ENCODE measurements at places on chromosomes 1 and 21.
A peak's percentile ranks its signal among the peaks of the same experiment; 100 is the strongest.

GRCh38 chr1:211627259-211627658 lies 48.2 kb downstream of the NEK2 start:
- DNase-seq: no peak

DNA sequence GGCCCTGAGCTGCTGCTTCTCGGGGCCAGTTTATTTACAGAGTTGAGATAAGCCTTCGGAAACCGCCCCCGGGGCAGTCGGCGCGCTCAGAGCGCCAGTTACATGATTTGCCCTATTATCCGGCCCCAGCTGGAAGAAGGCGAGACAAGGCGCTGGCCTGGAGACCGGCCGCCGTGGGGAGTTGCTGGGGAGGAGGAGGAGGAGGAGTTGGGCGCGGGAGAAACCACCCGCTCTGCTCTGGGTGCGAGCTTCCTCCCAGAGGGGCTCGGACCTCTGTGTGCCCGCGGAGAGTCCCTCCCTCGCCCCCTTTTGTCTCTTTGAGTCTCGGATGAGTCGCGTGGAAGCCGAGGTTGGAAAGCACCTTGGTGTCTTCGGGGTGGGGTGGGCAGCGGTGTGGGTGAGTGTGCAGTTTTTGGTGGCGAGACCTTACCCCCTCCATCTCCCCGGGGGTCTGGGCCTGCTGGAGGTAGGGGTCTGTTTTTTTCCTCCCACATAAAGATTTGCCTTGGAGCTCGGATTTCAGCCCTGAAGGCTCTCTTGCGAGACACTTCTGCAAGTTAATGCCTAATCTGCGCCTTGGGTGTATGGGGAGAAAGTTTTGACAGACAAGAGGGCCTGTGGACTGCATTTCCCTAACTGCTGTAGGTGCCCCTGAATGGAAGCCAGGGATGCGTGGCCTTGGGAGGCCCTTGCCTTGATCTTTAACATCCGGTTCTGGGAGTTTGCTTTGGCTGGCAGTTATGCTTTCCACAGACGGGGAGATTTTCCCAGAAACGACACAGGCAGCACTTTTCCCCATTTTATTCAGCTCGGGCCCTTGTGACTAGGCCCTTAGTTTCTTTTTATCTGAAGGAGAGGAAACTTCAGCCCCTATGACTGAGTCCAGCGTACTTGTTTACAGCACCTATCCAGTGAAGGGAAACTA lies 80.0 kb downstream of the NDUFS5 start:
- peak; percentile 49 for DNase-seq

DNA sequence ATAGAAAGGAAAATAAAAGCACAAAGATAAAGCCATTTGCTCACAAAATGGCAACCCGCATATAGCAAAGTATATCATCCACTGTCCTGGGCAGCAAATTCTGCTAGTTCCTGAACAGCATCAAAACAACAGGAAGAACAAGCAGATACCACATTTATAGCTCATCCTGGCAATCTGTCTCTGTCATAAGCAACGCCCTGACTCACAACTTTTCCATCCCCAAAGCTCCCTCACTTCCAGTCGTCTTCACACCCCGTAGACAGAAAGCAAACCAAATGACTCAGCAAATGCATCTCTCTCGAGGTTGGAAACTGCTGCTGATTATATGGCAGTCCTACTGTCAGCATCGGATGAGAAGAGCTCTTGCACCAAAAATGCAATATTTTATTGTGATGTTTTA lies 65.8 kb downstream of the AK5 start:
- DNase-seq: peak; percentile 96

- DNase-seq: peak; percentile 24
These were observed 120.8 kb upstream of the RRP15 start for GRCh38 chr1:218164111-218164929.

GRCh38 chr1:88917321-88918025 lies 26.1 kb upstream of the GTF2B start:
- no peak for DNase-seq

GRCh38 chr1:115118611-115119010 lies 29.3 kb upstream of the TSPAN2 start:
- DNase-seq: peak; percentile 78

- peak; percentile 45 for DNase-seq
These were observed 26.4 kb downstream of the HHIPL2 start for GRCh38 chr1:222521299-222522104.

DNA sequence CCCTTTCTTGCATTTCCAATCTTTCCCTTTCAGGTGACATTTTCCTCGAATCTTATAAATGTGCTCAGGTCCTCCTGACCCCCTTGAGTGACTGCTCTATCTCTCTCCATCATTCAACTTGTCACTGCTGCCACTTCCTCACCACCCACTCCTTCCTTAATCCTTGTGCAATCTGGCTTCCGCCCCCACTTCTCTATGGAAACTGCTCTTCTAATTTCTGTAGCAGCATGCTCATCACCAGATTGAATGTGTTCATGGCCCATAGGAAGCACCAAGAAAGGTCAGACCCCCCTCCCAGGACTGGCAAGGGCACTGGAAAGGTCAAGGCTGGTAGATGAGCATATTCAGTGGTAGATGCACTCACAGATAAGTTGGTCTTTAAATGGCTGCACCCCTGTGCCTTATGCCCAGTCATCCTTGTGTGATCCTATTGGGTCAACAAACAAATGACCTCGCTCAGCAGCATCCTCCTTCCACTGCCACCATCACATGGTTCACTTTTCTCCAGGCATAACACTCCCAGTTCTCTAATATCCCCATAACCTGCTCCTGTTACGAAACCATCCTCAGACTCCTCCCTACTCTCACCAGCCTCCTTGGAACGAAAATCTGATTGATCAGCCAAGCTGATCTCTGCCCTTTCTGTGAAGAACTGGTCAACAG lies 288.5 kb upstream of the POU3F1 start:
- DNase-seq: no peak

GRCh38 chr1:219478811-219479210 lies 134.1 kb downstream of the ZC3H11B start:
- DNase-seq: no peak

DNA sequence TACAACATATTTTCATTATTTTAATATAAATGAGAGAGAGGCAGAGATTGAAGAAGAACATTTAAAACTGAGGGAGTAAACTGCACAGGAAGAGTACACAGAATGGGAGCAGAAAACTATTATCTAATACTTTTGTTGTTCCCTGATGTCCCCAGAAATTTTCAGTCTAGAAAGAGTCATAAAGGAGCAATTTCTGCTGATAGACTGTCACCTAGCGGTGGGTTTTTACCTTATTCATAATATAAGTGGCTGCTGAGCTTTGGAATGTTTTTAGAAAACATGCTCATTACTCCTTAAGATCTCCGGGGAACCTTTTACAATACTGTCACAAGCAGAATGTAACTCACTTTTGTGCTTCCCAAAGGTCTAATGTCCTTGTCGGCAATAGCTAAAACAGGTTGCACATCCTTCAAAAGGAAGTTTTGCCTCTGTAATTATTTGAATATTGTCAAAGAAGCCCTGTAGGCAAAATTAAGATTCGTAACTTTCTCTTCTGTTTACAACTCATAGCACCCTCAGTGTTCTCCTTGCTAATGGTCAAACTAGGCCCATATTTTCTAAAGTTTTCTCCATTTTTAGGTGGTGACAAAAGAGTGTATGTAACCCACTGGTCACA lies 4.9 kb upstream of the NPL start:
- DNase-seq: peak; percentile 46

DNA sequence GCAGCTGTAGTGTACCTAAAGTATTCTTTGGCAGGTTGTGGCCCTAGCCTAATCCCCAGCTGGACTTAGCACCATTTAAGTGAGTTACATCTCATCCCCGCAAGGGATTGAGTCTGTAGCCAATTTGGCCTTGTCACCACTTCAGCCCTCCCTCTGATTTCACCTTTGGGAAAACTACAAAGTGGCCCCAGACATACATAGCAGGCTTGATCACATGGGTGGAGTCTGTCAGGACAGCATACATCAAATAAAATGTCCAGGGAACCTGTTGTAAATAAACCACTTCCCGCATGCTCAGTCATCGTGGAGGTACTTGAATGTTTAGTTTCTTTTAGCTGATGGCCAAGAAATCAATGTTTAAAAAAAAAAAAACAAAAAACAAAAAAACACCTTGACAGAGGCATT lies 142.5 kb downstream of the DHRS3 start:
- no peak for DNase-seq

- DNase-seq: peak; percentile 63
These were observed 981 bp upstream of the KIAA1614 start for GRCh38 chr1:180911640-180912191.

- DNase-seq: peak; percentile 92
These were observed 23.1 kb upstream of the UMODL1 start for GRCh38 chr21:42047821-42048613.

DNA sequence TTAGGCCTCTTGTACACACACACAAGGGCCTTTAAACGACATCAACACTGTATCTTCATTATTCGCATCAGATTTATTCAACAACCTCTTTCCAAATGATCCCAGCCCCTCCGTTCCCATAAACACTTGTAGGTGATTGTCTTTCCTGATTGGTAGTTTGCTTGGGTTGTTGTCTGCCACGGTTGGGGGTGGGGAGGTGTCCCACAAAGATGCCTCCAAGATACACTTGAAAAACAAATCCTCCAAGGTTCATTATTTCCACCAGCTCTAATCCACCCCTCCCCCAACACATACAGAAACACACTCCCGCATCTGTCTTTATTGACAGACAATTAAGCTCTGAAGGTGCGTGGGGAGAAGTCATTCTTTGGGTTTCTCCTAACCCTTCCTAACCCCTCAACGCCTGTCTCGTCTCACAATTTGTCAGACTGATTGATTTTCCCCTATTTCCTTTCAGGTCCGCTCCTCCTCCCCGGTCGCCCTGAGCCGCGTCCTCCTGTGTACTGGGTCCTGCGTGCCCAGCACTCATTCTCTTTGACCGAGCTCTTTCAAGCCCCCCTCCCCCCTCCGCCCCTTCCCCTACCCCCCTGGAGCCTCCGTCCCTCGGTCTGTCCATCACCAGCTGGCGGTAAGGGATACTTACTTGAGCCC lies 1.4 kb downstream of the WDR26 start:
- no peak for DNase-seq

DNA sequence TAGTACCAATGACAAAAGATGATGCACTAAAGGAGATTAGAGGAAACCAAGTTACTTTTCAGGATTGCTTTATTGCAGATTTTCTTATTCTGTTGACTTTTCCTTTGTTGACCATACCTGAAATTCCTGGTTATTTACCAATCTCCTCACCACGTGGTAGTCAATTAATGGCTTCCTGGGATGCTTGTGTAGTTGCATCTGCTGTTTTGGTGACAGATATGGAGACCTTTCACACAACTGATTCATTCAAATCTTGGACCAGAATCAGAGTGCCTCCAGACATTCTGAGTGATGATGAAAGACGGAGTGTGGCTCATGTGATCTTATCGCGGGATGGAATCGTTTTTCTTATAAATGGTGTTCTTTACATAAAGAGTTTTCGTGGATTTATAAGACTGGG lies 91.3 kb downstream of the CATSPERE start:
- peak; percentile 1 for DNase-seq

GRCh38 chr1:154797175-154797574 lies 72.9 kb downstream of the KCNN3 start:
- DNase-seq: no peak

DNA sequence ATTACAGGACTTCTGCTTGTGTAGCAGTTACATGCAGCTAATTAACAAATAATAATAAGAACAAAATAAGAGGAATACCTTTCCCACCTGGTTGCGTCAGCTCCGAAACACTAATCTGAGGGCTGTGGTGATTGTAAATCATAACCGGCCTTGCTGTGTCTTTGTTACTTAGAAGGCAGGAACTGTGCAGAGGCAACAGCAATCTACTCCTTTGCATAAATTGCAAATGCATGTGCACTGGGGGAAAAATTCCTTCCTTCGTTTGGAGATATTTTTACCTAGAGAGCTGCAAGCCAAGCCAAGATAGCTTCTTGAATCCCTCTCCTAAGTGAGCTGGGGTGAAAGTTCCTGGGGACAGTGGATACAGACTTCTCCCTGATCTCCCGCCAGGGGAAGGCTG lies 46.0 kb downstream of the NKAIN1 start:
- no peak for DNase-seq

DNA sequence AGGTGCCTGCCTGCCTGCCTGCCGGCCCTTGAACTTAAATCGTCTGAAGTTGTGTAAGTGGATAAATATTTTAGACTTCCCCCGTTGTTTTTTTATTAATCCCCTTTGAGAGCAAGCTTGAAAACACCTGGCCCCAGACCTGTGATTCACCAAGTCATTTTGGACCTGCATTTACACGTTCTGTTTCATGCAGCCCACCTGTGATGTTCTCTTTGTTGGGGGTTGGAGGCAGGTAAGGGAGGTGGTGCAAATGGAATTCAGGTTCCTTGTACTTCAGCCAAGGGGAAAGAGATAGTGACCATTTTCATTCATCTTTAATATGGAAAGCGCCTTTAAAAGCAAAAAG lies 1.2 kb downstream of the SLC37A1 start:
- no peak for DNase-seq

DNA sequence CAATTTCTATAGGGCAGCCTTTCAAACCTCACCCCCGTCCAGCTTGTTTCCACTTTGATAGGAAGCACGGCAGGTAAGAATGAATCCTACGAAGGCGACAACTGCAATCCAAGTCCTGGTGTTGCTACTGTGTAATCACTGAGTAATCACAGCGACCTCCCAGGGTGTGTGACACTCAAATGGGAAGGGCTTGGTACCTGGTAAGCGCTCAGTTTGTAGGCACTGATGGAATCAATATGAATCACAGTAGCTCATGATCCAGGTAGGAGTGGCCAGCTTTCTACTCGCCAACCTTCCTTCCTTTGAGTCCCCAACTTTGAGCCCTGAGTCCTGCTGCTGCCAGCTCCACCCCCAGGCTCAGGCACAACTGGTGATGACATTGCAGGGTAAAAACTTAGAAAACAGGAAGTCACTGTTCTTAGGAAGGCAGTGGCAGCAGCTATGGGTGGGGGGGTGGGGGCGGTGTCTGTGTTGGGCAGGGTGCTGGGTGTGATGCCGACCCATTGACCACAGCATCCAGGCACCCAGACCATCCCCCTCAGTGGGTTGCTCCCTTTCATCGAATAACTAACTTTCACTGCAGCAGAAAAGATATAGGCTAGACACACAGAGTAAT lies 70.7 kb downstream of the CD247 start:
- no peak for DNase-seq

DNA sequence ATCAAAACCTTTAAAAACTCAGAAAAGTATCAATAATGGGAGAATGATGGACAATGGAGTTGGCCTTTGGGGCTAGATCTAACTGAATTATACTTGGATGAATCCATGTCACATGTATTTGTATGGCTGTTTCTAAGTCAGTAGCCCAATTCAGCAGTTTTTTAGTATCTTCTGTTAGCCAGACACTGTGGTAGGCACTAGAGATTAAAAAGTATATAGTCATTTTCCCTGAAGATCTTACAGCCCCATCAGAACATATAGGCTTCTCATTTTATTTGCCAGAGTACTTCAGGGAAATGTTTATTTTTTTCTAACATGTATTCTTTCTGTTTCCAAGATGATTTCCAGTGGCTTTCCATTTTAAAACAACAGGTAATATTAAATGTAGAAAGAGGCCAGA lies 273.7 kb downstream of the NFIA start:
- no peak for DNase-seq

DNA sequence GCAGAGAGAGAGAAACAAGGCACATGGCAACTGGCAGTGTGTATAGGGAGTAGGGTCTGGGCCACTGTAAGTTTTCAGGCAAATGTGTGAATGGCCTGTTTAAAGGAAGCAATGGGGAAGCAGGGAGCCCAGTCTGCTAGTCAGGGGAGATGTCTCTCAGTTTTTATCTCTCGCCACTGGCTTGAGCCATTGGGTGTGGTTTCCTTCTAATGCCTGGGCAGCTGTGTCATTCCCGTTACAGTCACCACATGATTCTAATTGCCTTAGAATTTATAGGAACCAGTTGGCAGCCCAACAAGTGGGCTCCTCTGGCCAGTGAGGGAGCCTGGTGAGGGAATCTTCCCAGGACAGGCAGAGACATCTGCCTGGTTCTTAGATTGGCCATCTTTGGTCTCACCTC lies 182.4 kb downstream of the DISC1 start:
- DNase-seq: peak; percentile 66

Measured in fibroblast of skin of right biceps (primary cell).